ENCODE measurements at places on chromosomes 2 and 18. TPM values are rescaled to one million over a fixed set of nuclear protein-coding genes. Genes with fewer than 3 reads are reported as not detected.

Gene PLEKHB2
- 39.8 TPM for polyA plus RNA-seq

Gene ITGB6
- polyA plus RNA-seq, result not detected

Gene TUBB8B
- 0.74 TPM for polyA plus RNA-seq

- no peaks in the 10 kb centered on the region for H3K27me3 ChIP-seq
- 0 out of 2 replicates have a peak, but pooled peaks cover 3% of the 10 kb centered on the region for H3K4me1 ChIP-seq
- no peak overlapping the region for H3K27ac ChIP-seq
- no peak overlapping the region for H3K4me3 ChIP-seq
These were observed 157.3 kb upstream of the CTNNA2 start for GRCh38 chr2:79355569-79355968.

DNA sequence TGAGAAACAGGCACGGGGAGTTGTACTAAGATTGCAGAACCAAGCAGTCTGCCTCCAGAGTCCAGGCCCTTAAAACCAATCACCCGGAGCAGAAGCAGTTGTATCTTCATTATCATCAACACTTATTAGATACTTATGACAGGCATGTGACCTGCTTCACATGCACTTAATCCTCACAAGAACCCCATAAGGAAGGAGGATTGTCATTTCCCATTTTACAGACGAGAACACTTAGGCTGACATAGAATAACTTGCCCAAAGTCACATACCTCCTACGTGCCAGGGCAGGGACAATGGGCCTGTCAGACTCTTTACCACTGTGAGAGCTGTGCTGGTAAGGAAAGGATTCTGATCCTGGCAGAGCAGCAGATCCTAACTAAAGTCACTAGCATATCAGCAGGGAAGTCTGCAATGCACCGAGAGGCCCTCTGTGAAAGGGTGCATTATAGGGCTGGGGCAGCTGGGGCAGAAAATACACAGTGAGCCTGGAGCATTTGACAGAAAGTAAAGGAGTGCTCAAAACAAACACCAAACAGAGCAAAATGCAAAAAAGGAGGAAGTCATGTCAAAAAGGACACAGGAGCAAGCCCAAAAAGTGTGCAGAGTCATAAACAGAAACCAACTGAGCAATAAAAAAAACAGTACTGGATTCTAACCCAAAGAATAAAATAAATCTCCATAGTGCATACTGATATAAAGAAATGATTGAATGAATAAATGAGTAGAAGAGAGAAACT is 55.9 kb upstream of the SP3 start:
- no peak for DNase-seq
- no peak overlapping the region for H3K4me3 ChIP-seq
- peaks cover 34% of the 10 kb centered on the region for H3K4me1 ChIP-seq
- H3K36me3 ChIP-seq, result no peaks in the 10 kb centered on the region
- H3K27me3 ChIP-seq, result no peaks in the 10 kb centered on the region

GRCh38 chr2:221524158-221524557 is 47.9 kb downstream of the EPHA4 start:
- H3K4me1 ChIP-seq, result peaks cover 12% of the 10 kb centered on the region
- H3K27me3 ChIP-seq, result no peaks in the 10 kb centered on the region
- H3K27ac ChIP-seq, result no peak overlapping the region
- DNase-seq, result no peak
- no peaks in the 10 kb centered on the region for H3K36me3 ChIP-seq

- no peak overlapping the region for H3K4me3 ChIP-seq
- no peaks in the 10 kb centered on the region for H3K27me3 ChIP-seq
- H3K27ac ChIP-seq, result no peak overlapping the region
- no peak for DNase-seq
These were observed 35.5 kb downstream of the QPCT start for GRCh38 chr2:37379881-37380296.

DNA sequence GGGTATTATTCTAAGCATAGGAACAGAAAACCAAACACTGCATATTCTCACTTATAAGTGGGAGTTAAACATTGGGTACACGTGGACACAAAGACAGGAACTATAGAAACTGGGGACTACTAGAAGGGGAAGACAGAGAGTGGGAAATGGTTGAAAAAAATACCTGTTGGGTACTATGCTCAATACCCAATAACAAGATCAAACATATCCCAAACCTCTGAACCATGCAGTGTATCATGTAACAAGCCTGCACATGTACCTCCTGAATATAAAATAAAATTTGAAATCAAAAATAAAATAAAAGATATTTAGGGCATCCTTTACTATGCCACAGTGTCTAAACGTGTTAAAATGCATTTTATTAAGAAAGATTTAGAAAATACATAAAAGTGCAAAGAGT is 221.0 kb upstream of the TFPI start:
- H3K36me3 ChIP-seq, result no peaks in the 10 kb centered on the region
- H3K4me3 ChIP-seq, result no peak overlapping the region
- no peak for DNase-seq
- H3K4me1 ChIP-seq, result peaks cover 26% of the 10 kb centered on the region
- H3K27ac ChIP-seq, result no peak overlapping the region

GRCh38 chr2:102789349-102790090 is 27.7 kb downstream of the TMEM182 start:
- no peak overlapping the region for H3K4me3 ChIP-seq
- no peak overlapping the region for H3K27ac ChIP-seq
- H3K36me3 ChIP-seq, result no peaks in the 10 kb centered on the region
- H3K4me1 ChIP-seq, result no peaks in the 10 kb centered on the region
- no peaks in the 10 kb centered on the region for H3K27me3 ChIP-seq

Measured in GM23338 (cell line).